ENCODE measurements at places on chromosomes 13 and 19.

GRCh38 chr13:26558987-26559386, 1.5 kb downstream of the WASF3 start:
- no peak for DNase-seq

GRCh38 chr13:98324105-98324504, 147.0 kb upstream of the RNF113B start:
- no peak for DNase-seq

GRCh38 chr19:21147540-21147939, 5.7 kb downstream of the ZNF431 start:
- DNase-seq: no peak

DNA sequence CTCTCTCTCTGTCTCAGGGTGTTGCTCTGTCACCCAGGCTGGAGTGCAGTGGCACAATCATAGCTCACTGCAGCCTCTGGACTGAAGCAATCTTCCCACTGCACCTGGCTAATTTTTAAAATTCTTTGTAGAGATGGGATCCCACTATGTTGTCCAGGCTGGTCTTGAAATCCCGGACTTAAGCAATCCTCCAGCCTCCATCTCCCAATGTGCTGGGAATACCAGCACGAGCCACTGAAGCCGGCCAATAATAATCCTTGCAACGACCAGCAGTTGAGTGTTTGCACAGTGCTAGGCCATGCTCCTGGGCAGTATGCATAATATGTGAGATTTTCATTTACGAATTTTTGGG, 640 bp upstream of the EPOR start:
- no peak for DNase-seq

- DNase-seq: no peak
Measured at GRCh38 chr19:13935765-13936510, 2.3 kb downstream of the PODNL1 start.

- no peak for DNase-seq
Measured at GRCh38 chr13:46530084-46530935, 22.7 kb upstream of the LRCH1 start.

DNA sequence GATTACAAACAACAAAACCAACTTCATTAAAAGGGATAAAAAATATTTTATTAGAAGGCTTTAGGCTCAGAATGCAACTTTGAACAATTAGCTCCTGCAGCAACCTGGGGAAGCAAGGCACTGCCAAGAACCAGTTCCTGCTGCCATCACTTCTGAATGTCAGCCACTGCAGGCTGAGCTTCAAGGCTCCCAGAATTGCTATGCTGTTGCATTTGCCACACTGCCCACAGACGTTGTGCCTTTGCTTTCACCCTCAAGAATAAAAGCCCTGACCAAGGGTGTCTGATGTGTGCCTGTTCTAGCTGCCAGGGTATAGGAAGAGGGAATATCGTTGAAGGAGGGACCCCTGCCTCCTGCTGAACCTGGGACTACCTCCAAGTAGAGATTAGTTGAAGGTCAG, 238.4 kb downstream of the ITGBL1 start:
- DNase-seq: no peak

DNA sequence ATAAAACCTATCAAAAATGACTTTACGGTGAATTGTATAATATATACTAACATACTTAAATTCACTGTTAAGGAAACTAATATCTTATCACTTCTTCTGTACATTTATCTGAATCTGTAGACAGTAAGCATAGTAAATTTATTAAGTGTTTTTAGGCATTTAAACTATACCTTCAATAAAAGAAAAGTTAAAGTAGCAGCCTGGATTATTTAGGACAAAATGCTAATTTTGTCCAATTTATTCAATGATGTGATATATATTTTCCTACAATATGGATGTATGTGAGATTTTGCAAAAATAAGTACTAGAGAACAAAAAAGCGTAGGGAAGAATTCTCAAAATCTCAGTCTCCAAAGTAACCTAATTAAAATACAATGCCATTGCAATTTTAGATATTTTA, 299.9 kb downstream of the GPC5 start:
- no peak for DNase-seq

GRCh38 chr19:16160943-16161560, 12.3 kb downstream of the CIB3 start:
- DNase-seq: no peak

GRCh38 chr13:66745307-66745706, 484.8 kb downstream of the PCDH9 start:
- peak; percentile 20 for DNase-seq

GRCh38 chr13:53848366-53848961, 819.9 kb downstream of the OLFM4 start:
- DNase-seq: no peak
